Foreskin keratinocyte (primary cell): ENCODE measurements at places on chromosomes 16 and 17.

DNA sequence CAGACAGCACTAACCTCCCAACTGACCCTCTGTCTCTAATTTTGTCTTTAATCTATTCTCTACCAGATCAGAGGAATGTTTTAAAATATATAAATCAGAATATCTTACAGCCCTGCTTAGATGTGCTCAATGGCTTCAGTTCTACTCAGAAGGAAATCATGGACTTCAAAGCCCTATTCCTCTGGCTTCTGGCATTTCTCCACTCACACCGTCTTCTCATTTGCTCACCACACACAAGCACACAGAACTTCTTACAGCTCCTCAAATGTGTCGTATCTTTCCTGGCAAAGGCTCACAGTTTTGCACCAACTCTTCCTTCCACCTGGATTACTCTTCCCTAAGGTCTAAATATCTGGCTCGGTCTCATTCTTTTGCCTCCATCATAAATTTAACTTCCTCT is 71.6 kb upstream of the NUDT7 start:
- no peak for DNase-seq

GRCh38 chr17:17641621-17642409 is 39.4 kb upstream of the RAI1 start:
- DNase-seq = peak; percentile 40

- no peak for DNase-seq
These were observed 47.7 kb downstream of the ADAMTS18 start for GRCh38 chr16:77386831-77387814.

- DNase-seq = peak; percentile 36
These were observed 1.0 kb upstream of the AIPL1 start for GRCh38 chr17:6435968-6436367.

DNA sequence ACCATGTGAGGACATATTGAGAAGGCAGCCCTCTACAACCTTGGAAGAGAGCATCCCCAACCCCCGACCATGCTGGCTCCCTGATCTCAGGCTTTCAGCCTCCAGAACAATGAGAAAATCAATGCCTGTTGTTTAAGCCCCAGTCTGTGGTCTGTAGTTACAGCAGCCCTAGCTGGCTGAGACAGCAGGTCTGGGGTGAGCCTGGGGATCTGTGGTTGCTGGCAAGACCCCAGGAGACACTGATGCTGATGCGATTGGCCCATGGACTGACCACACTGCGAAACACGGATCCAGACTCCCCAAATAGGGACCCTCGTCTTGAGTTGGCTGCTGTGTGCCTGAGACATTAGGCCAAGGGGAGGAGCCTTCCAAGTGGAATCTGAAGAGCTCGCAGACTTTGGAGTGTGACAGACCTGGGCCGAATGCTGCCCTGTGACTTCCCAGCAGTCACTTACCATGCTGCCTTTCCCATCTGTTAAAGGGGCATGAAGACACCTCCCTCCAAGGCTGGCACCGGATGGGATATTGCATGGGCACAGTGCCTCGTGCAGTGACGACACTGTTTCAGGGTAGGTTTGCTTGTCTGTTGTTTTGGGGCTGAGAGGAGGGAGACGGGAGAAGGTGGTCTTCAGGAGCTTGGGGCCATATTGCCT is 147.8 kb upstream of the RPL38 start:
- no peak for DNase-seq
